Femur (tissue), 1 donor: ENCODE measurements at places on chromosomes 1 and 21.

DNA sequence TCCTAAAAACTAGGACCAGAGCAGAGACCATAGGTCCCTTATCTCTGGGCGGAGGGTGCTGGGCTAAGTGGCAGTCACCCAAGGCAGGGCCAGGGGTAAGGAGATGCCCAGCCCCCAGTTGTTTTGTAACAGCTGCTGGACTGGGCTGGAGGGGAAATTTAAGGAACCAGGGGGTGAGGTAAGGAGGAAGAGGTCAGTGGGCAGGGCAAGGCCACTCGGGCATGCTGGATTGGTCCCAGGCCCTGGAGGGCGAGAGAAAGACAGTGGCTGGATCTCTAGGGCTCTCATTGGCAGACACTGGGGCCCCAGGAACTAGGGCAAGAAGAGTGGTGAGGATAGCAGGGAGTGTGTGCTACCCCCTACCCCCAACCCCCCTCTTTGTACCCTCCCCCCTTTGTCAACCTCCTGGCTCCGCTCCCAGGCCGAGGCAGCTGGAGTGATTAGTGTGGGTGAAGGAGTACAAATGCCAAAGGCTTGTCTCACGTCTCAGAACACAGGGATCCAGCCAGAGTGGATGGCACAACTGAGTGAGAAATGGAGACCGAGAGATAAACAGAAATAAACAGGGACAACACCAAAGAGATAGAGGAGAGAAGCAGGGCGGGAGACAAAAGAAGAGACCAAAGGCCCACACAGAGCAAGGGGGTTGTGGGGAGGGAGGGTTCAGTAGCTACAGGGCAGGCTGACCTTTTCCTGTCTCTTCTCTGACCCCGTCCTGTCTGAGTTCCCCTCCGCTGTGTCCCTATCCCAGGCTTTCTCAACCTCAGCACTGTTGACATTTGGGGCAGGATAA lies 20.5 kb upstream of the THRAP3 start:
- peak; percentile 62 for DNase-seq

GRCh38 chr1:91791103-91791502 lies 94.8 kb downstream of the TGFBR3 start:
- no peak for DNase-seq

- DNase-seq: no peak
Measured at GRCh38 chr1:888297-888696, 35.4 kb upstream of the SAMD11 start.

- DNase-seq: no peak
Measured at GRCh38 chr1:83026745-83027144, 972.2 kb downstream of the TTLL7 start.

- no peak for DNase-seq
Measured at GRCh38 chr1:160954158-160955104, at the start of gene ITLN2. Gene ITLN2, minus strand, starts transcription at chr1:160954809. Its CDS starts 68 bp downstream, at chr1:160954741.

DNA sequence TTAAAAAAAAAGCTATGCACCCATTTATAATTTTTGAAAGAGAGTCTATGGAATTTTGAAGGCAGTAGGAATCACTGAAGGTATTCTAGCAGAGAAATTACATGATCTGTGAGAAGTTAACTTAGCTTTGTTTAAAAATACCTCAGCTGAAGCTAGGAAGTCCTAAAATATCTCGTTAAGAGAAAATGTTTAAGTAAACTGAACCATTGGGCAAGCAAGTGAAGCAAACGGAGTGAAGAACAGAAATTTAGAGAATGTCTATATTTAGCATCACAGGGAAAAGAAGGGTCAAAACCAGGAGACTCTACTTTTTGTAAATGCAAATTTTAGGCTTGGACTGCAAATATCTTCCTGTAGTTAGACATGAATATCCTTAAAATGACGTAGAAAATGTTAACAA lies 230.8 kb downstream of the HMCN1 start:
- DNase-seq: no peak

GRCh38 chr1:65230731-65231481 lies 78.4 kb upstream of the DNAJC6 start:
- no peak for DNase-seq

DNA sequence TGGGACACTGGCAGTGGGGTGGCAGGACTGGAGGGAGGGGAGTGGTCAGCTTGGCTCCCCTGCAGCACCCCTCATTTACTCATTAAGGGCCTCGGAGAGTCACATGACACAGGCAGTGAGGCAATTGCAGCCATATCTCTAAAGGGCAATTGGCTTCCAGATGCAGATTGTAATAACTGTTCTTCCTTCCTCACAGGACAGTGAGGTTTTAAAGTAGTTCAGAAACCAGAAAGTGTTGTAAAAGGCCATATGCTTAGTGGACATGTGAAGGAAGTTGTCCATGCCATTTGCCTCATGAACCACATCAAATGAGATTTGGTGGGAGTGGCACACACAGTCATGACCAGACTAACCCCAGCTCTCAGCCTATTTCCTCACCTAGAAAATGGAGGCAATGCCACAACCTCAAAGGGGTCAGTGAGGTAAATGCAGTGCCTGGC lies 11.1 kb downstream of the MTX1 start:
- DNase-seq: no peak

DNA sequence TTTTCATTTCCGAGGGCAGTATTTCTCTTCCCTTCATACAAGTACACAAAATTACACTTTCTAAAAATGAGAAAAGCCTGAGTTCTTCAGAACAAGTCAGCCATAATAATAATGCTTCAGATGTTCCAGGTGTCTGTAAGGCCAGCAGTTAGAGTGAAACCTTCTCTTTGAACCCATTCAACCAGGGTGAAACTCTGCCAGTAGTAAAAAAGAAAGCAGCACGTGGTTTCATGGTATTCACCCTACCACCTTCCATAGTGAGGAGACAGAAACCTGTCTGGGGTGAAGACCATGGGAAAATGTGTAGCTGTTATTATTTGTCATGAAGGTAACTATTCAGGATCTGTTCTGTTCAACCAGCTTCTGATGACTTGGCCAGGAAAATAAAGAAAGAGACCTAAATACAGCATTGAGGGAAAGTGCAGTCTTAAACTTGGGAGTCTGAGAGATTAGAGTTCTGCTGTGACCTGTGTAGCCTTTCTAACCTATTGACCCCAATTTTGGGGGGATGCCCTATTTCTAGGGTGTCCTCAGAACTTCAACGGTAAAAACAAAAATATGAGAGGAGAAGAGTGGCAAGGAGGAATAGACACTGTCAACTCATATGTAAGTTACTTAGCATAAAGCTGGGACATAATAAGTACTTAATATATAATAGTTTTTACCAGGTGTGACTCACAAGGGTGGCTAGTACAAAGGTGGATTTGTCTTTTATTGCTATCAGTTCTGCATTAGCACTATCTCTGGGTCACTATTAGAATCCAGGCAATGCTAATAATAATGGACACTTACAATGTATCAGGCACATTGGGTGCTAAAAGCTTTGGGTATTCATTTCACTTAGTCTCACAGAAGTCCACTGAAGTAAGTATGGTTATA lies 70.0 kb upstream of the TNFSF4 start:
- DNase-seq: no peak

DNA sequence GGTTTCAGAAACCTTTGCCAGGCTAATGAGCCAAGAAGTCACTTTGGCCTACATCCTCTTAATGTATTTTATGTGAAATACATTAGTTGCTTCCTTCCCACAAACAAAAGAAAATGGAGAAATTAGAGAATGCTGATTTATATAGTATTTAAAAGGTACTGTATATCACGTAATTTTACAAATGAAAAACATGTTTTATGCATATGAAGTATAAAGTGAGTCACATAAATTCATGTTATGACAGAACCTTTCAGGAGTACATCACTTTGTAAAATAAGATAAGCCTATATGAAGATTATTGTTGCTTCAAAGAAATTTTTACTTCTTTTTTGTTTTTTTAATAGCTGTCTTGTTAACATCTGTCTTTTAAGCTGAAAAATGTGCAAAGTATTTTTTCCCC lies 4.6 kb downstream of the DR1 start:
- no peak for DNase-seq

DNA sequence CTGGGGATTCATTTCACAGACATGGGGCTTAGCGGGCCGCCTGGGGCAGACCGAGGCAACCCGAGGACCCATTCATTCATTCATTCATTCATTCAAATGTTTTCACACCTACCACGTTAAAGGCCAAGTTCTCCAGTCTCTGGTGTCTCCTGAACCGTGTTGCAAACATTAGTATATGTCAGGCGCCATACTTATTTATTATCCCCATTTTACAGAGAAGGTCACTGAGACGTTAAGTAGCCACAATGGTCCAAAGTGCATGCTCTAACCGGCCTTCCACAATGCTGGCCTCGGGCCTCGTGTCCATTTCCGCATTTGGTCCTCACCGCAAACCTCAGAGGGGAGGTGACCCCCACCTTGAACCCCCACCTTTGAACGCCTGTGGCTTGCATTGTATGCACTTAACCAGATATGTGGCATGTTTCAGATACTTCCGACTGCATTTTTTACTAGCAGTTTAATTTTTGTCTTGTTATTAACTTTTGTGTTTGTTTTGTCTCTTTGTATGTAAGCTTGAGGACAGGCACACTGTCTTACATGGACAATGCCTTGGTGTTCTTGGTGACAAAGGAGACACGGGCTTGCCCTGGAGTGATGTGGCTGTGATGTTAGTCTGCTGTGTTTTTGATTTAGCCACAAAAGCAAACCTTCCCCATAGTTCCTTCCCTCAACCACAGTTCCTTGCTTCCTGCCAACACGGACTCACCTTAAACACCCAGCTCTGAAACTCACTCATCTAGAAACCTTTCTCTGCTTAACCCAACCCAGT lies 1.2 kb upstream of the IFFO2 start:
- no peak for DNase-seq

DNA sequence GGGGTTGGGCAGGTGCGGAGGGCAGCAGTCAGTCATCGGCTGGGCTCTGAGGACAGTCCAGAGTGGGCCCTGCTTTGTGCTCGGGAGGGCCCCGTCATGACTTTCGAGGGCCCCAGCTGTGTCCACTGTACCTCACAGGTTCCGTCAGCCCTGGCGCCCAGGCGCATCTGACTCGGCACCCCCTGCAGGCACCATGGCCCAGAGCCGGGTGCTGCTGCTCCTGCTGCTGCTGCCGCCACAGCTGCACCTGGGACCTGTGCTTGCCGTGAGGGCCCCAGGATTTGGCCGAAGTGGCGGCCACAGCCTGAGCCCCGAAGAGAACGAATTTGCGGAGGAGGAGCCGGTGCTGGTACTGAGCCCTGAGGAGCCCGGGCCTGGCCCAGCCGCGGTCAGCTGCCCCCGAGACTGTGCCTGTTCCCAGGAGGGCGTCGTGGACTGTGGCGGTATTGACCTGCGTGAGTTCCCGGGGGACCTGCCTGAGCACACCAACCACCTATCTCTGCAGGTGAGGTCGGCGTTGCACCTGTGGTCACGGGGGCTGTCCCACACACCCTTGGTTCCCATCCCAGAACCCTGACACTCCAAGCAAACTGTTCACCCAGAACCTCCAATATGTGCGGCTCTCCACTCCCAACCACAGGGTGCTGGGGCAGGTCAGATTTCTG lies 7.8 kb downstream of the PODN start:
- no peak for DNase-seq

DNA sequence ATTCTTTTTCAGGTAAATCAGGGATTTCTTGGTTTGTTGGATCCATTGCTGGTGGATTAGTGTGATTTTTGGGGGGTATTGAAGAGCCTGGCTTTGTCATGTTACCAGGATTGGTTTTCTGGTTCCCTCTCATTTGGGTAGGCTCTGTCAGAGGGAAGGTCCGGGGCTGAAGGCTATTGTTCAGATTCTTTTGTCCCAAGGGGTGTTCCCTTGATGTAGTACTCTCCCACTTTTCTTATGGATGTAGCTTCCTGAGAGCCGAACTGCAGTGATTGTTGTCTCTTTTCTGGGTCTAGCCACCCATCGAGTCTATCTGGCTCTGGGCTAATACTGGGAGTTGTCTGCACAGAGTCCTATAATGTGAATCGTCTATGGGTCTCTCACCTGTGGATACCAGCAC lies 17.6 kb upstream of the CCSAP start:
- no peak for DNase-seq

GRCh38 chr1:65764052-65764451 lies 28.6 kb upstream of the PDE4B start:
- DNase-seq: no peak

DNA sequence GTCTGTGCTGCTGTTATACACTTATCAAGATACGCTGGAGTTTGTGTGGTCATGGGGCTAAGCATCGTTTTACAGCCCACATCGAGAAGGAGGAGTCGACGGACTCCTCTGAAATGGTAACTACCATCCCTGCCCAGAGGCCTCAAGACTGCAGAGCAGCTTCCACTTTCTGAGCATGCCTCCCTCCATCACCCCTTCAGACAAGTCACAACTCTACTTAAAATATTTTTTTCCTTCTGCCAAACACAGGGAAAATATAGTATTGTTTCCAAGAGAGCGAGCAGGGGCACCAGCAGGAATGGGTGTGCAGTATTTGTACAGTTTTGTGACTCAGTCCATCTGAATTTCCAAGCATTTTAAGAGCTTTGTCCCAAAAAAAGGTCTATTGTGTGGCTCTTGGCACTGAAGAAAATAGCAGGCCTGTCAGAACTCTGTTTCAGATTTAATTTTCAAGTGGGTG lies 14.1 kb downstream of the EVA1C start:
- DNase-seq: no peak

GRCh38 chr1:176765608-176766007 lies 302.6 kb downstream of the PAPPA2 start:
- DNase-seq: no peak

DNA sequence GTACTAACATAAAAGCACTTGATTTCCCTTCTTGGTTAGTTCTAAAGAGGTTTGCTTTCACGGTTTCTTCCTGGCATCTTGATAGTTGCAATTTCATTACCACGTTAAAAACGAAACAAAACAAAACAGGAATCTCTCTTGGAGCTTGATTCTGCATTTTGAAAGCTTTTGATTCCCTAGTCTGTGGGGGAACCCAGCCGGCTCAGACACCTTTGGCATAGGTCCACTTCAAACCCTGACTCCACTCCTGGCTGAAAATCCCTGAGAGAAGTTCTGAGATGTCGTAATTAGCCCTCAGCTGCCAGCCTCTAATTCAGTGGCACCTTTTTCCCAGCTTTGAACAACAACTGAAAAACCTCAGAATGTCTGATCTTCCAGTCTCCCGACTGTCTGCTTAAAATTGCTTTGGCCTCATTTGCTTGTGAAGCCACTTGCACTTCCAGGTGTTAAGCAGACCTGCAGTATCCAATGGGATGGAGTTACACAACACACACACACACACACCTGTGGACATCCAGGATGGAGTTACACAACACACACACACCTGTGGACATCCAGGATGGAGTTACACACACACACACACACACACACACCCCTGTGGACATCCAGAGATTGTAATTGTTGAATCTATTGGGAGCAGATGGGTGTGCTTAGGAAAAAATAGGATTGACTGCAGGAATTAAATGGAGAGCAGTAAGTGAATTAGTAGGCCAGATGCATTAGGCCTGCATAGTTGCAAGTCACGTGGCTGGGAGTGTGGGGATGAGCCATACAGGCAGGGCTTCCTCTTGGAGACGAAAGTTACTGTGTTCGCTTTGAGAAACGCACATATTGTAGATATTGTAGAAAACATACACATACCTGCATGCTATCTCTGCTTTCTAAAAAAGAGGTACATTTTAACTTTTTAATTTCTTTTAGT lies 285.6 kb upstream of the FMN2 start:
- DNase-seq: no peak

DNA sequence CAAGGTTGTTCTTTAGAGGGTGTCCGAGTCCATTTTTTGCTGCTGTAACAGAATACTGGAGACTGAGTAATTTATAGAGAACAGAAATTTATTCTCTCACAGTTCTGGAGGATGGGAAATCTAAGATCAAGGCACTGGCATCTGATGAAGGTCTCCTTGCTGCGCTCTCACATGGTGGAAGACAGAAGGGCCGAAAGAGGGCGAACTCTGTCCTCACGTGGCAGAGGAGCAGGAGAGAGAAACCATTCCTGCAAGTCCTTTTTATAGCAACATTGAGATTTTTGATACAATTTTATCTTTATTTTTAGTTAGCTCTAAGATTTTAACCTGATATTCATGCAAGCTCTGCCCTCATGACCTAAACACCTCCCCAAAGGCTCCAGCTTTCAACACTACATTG lies 48.3 kb downstream of the ATG4C start:
- no peak for DNase-seq
